ENCODE measurements at places on chromosomes 4 and X.

DNA sequence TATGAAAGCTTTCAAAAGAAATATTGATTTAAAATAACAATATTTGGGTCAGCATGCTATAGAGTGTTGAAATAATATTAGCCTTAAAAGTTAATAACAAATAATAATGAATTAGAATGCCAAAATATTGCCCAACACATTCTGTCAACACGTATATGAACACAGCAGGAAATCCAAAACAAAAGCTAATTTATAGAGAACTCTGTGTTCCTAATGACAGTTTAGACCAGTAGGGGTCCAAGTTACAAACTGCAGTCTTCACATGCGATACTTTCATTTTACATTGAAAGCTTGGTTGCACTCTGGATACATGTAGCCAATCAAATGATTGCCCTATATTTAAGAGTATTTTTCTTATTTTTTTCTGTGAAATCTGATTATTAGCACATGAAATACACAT is 274.4 kb downstream of the DCTD start:
- no peak for DNase-seq

DNA sequence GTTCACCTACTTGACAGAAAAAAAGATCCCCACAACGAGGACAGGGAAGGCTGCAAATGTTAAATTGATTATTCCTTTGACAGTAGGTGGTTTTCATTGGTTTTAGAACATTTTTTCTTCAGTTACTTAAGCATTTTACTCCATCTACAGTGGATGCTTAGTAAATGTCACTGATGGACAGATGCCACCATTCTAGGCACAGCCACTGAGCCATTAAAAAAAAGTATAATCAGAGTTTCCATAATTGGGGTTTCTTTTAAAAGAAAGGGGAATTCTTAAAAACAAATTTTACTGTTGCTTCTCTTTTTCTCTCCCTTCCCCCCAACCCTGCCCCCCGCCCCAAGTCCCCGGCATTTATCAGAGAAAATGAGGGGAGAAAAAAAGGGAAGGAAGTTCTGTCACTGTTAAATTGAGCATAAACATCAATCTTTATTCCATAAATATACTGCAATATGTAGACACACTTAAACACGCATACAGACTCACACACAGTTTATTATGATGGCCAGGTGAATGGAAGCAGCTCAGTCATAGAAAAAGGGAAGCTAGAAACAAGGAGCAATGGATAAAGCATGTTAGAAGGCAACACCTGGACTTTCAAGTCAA is 79.7 kb upstream of the PRPS2 start:
- DNase-seq = no peak

DNA sequence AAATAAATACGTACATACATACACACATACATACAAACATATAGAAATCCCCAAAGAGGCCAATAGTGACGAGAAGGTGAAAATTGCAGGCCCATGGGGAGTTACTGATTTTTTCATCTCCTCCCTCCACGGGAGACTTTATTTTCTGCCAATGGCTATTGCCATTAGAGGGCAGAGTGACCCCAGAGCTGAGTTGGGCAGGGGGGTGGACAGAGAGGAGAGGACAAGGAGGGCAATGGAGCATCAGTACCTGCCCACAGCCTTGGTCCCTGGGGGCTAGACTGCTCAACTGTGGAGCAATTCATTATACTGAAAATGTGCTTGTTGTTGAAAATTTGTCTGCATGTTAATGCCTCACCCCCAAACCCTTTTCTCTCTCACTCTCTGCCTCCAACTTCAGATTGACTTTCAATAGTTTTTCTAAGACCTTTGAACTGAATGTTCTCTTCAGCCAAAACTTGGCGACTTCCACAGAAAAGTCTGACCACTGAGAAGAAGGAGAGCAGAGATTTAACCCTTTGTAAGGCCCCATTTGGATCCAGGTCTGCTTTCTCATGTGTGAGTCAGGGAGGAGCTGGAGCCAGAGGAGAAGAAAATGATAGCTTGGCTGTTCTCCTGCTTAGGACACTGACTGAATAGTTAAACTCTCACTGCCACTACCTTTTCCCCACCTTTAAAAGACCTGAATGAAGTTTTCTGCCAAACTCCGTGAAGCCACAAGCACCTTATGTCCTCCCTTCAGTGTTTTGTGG is 180.7 kb downstream of the AR start:
- no peak for DNase-seq

DNA sequence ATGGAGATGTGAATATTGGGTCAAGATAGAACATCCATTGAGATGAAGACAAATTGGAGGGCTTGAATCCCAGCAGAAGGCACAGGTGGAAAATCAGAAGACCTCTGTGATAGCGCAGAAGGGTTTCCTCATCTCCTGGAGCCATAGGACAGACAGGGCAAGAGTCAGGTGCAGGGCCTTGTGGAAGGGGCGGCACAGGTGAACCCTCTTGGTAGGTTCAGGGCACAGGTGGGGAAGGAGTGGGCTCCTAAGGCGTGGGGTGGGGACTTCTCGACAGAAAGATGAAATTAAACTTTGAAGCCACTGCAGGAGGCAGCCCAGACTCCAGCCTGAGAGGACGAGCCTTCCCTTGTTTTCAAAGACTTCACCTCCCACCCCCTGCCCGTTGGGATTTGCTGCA is 9.3 kb upstream of the RGS12 start:
- no peak for DNase-seq

DNA sequence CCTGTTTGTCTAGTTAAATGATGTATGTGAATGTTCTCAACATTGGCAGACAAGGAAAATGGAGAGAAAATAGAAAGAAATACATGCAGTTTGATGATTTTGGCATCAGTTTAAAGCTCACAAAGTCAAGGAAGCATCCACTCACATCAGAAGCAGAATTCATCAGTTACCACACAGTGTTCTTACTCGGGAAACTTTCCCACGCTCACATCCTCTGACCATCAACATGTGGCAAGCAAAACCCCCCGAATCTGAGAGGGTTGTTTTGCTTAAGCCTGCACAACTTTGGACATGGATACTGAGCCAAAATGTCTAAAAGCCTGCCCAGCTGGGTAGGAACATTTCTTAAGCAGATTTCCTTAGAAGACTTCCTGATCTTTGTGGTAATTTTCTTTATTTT is 407.6 kb downstream of the ANKRD50 start:
- DNase-seq = no peak

GRCh38 chr4:138522366-138522765 is 280.2 kb upstream of the SLC7A11 start:
- DNase-seq = no peak

GRCh38 chr4:19940861-19941260 is 310.8 kb upstream of the SLIT2 start:
- DNase-seq = no peak

GRCh38 chr4:111610681-111611080 is 534.6 kb upstream of the FAM241A start:
- no peak for DNase-seq

DNA sequence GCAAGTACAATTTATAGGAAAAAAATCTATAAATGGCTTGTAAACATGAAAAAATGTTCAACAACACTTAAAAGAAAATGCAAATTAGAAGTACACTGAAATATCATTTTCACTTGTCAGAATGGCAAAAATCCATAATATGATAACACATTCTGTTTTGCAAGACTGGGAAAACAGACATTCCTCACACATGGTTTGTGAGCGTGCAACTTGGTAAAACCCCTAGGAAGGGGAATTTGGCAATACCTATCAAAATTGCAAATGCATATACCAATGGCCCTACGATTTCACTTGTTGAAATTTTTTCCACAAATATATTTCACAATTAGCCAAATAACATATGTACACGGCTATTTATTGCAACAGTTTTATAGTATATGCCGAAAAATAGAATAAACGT is 31.4 kb downstream of the TBC1D9 start:
- no peak for DNase-seq

GRCh38 chrX:70132877-70133302 is 357 bp upstream of the IGBP1 start:
- peak; percentile 70 for DNase-seq

GRCh38 chrX:153773741-153774575 is 6.9 kb upstream of the SRPK3 start:
- no peak for DNase-seq

DNA sequence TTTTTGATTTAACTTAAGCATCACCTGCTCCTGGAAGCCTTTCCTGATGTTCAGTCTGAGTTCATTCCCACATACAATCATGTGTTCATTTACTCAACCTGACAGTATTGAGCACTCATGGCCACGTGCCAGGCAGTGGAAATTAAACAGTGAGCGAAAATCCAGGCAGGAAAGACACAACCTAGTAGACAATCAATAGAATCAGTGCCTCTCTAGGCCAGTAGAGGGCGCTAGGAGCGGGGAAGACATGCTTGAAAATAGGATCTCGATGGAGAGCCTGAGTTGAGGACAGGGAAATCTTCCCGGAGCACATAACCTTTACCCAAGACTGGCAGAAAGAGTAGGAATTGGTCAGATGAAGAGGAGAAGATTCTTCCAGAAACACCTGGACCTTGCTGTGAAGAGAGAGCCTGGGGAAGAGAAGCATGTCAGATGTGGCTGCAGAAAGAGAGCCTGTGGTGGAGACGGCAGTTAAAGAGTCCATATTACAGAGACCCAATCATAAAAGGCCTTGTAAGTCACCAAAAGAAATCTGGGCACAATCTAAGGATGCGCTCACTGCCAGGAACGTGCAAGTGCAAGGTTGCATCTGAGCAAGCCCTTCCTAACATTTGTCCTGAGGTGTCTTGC is 103.5 kb downstream of the LDB2 start:
- DNase-seq = no peak

DNA sequence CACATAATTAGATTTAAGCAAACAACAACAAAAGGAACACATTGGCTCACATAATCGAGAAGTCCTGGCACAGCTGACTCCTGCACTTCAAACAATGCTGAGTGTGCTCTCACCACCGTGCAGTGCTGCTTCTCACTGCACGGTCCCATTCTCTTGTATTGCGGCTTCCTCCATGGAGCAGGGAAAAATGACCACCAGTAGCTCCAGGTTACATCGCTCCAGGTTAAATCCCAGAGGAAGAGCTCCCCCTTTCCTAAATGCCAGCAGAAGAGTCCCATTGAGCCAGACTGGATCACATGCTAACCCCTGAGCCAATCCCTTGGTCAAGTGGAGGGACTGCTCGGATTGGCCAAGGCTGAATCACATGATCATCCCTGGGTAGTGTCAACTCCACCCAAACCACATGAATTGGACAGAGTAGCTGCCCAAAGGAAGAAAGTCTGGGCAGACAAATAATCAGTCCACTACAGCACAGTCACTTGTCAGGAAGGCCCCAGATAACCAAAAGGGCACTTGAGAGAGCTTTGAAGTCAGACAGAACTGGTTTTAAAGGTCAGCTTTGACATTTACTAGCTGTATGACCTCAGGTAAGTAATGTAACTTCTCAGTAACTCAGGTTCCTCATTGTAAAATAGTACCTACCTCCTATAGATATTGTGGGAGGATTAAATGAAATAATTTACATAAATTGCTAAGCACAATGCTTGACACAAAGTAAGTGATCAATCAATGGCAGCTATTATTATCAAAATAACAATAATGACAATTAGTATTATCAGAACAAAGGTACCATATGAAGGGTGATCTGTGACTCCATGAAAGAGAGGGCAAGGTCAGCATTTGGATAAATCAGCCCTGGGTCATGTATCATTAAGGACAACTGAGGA is 14.3 kb downstream of the TEC start:
- DNase-seq = no peak

GRCh38 chr4:8191136-8191747 is 7.8 kb upstream of the SH3TC1 start:
- DNase-seq = no peak

GRCh38 chr4:52951016-52951415 is 88.9 kb downstream of the RASL11B start:
- no peak for DNase-seq

DNA sequence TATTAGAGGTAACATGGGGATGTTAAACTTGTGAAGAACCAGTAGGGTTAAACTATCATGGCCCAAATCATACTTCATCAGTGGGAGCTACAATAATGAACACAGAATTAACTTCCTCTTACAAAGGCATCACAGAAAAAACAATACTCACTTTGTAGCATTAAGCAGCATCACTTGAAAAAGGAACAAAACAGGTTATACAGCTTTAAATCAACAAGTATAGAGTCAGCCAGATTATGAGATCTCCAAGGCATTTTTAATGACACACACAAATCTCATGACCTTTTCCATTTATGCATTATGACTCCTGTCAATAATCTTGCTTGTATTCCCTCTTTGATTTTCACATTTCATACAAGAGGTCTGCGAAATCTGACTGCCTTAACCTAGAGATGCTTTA is 18.3 kb downstream of the FBXL5 start:
- no peak for DNase-seq
